GDM1 (cell line): ENCODE measurements at places on chromosomes 11 and 22.

GRCh38 chr11:128814856-128815705 lies 52.0 kb downstream of the KCNJ1 start:
- DNase-seq: no peak

- no peak for DNase-seq
Observed at GRCh38 chr11:126597041-126597440, 241.6 kb downstream of the ST3GAL4 start.

- no peak for DNase-seq
Observed at GRCh38 chr11:14854057-14854456, 38.0 kb downstream of the CYP2R1 start.

DNA sequence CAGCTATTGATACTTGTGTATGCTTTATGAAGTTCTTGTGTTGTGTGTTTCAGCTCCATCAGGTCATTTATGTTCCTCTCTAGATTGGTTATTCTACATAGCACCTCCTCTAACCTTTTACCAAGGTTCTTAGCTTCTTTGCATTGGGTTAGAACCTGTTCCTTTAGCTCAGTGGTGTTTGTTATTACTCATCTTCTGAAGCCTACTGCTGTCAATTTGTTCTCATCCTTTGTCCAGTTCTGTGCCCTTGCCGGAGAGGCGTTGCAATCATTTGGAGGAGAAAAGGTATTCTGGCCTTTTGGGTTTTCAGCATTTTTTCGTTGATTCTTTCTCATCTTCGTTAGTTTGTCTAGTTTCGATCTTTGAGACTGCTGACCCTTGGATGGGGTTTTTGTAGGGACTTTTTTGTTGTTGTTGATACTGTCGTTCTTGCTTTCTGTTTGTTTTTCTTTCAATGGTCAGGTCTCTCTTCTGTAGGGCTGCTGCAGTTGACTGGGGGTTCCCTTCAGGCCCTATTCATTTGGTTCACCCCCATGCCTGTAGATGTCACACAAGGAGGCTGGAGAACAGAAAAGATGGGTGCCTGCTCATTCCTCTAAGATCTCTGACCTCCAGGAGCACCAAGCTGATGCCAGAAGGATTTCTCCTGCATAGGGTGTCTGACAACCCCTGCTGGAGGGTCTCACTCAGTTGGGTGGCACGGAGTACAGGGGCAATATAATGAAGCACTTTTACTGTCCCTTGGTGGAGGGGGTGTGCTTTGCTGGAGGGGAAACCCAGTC lies 35.9 kb upstream of the MUC15 start:
- DNase-seq: no peak

GRCh38 chr11:35275786-35276170 lies 136.8 kb downstream of the CD44 start:
- no peak for DNase-seq

GRCh38 chr11:57432714-57433163 lies 5.8 kb upstream of the SLC43A3 start:
- DNase-seq: peak; percentile 91

DNA sequence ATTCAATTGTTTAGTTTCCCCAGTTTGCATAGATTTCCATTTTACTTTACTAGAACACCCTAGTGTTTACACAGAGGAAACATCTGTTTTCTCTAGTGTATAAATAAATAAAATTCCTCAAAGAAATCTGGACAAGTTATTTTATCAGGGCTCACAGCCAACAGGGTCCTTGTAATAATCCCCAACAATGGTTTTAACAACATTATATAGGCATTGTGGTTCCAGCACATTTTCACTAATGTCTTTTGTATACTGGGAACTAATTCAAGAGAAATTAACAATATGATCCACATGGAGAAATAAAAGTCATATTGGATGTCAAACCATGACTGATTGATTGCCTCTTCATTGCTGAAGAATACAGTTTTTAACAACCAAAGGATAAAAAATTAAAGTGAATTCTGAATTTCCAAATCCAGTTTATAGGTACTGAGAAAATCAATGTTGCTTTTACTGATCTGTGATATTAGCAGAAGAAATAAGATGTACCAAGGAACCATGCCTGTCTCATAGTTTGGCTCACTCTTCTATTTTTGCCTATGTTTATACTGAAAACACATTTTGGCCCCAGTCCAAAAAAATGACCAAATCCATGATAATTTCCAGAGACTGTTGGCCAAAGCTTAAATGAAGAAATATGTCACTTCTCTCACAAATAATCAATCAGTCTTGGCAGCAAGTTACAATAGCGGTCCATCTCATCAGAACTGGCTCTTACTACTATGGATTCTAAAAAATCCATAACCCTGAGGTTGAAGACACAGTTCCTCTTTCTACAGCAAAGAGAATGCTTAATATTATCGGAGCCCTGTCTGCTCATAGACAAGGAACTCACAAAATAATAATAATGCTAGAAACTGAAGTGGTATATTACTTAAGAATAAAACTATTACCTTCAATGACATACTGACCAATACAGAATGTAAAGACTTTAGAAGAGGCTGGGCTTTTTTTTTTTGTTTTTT lies 1.4 kb upstream of the MS4A13 start:
- no peak for DNase-seq

DNA sequence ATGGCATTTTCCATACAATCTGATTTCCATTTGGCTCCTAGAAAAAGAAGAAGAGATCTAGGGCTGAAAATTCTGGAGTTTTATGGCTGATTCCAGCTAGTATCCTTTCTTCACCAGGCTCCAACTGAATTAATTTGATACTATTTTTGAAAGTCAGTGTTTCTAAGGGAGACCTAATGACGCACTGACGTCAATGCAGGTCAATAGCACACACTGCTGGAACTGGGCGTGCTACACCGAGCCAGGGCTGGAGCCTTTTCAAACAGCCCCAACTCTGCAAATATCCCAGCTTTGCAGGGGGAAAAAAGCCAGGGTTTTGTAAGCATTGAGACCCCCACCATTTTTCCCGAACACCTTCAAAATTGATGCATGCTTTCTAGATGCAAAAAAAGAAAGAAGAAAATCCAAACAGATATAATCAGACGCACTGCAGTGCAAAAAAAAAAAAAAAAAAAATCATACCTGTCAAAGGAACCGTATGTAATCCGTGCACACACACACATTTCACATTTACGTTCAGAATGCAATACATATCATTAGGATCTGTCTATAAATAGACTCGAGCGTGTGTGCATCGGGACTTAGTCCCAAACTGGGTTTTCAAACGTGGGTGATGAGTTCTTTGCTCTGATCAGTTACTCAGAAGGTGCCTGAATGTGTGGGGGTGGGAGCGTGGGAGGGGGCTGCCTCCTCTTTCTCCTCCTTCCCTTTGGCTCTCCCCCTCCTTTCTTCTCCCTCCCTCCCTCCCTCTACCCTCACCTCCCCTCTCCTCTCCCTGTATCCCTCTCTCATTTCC lies 124.5 kb upstream of the HSD17B12 start:
- DNase-seq: no peak

DNA sequence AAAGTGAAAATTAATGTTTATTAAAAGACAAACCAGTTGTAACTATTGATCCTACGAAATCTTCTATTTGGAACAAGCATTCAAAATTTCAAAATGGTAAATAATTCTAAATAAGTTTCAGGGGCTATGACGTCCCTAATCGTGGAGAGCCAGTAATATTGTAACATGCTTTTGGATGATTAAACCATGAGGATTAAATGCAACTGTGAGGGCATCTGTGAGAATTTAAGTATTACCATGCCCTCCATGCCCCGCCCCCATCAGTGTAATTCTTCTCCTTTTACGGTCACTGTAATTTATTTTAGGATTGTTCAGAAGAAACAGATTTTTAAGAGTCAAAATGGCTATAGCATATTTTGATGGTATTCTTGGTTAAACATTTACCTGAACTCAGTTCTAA lies 133.2 kb downstream of the APOL5 start:
- DNase-seq: no peak

DNA sequence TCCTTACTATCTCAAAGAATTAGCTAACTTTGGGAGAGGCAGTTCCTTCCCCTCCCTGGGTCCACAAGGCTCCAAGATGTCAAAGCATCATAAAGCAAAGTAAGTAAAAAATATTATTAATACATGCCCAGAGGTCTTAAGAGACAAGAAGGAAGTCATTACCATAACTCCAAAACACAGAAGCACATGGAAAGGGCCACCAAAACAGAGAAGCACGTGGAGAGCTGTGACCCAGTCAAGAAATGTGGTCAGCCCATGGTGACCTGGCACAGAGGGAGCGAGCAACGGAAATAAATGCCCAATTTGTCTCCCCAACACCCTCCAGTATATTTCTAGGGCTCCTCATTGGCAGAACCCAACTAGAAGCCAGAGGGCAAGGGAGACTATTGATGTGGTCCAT lies 277.5 kb upstream of the API5 start:
- no peak for DNase-seq

GRCh38 chr11:108538022-108538424 lies 39.8 kb upstream of the POGLUT3 start:
- no peak for DNase-seq

GRCh38 chr11:94866936-94867795 lies 99.0 kb downstream of the AMOTL1 start:
- DNase-seq: no peak

DNA sequence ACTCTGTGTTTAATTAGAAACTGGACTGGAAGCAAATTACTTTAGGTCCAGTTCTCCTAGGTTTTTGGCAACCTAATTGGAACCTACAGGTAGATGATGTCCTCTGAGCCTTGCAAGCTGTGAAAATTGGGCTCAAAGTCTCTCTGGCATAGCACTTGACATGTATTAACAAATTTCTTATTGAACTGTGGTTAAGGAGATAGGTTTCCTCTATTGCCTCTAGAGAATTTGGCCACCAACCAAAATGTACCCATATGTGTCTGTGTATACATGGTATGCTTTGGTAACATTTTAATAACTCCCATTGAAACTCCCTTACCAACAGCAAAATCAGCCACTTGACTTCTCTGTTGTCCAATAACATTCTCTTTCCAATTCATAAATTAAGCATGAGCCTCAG lies at the start of gene OR4D10:
TSS of gene OR4D10 (plus strand) at position 301 of the 400 bp plus-strand sequence. CDS start 4,115 bp downstream, outside the sequence.
- no peak for DNase-seq

DNA sequence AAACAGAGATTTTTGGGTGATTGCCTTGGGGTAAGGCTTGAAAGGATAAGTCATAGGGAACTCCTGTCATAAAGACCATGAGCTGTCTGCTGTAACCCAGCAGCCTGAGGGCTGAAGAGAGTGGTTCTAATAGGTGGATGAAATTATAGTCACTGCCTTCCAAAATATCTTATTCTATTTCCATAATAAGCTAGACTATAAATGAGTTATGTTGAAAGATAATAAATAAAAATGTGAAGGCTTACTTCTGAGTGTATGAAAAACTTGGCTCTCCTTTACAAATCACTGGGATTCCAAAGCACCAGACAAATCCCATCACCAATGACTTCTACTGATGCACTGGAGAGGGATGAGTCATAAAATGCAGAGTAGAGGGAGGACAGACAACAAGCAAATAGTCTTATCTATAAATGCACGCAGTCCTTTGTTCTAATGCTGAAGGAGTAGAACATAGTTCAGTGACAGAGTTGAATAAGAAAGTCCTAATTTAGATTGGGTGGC lies 775.0 kb upstream of the LRRC4C start:
- no peak for DNase-seq

- no peak for DNase-seq
Observed at GRCh38 chr11:93611836-93612677, 49.4 kb upstream of the CEP295 start.

DNA sequence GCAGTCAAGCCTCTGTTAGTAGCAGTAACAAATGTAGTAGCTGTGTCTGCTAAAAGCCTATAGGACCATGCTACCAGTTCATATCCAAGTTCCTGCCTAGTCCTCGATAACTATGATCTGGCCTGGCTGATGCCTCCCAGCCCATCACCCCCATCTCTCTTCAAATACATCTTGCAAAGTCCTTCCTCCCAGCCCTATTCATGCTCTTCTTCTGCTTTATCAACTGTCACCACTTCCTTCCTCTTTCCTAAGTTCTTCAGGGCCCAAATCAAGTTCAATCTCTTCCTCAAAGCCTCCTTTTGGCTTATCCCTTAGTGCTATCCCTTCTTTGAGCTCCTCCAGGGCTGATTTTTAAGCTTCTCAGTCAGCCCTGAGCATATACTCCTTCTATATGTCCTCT lies 150.9 kb upstream of the THY1 start:
- DNase-seq: peak; percentile 53

- no peak for DNase-seq
Observed at GRCh38 chr11:47714554-47715081, 551 bp downstream of the AGBL2 start.

DNA sequence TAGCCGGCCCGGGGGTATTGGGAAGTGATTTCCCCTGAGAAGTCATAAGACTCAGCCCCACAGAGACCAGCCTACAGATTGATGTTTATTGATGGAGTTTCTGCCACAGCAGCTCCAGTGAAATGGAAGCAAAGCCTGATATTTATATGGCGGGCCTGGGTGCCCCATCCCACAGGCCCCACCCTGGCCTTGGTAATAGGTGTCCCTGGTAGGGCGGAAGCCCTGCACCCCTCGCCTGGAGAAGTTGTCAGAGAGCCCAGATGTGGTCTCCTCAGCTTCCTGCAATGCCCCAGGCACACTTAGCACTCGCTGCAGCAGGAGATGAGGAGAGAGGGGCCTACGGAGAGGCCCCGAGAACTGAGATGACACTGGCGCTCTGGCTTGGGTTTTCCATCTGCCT lies 107.4 kb downstream of the MORC2 start:
- no peak for DNase-seq

GRCh38 chr22:50281957-50282356 lies 11.8 kb upstream of the MAPK11 start:
- no peak for DNase-seq

- DNase-seq: no peak
Observed at GRCh38 chr11:11977206-11977938, 31.1 kb downstream of the DKK3 start.

DNA sequence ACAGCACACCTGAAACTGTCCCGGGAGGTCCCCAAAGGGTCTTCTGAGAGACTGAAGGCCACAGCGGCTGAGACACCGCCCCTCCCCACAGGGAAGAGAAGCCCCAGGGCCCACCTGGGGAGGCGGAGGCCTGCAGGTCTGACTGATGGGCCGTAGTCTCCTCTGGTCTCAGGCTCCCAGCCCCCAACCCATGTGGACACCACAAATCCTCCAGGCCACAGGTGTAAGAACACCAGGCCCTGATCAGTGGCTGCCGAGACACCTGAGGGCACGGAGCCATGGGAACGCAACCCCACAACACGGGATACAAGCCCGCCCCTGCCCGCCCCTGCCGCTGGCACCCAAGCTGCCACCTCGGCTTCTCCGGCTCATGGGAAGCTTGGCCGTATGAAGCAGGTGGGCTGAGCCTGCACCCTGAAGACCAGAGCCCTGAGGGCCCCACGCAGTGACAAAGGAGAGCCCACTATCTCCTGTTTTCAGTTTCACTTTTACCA lies 46.3 kb downstream of the BRD1 start:
- DNase-seq: no peak
